NCI-H1092 (cell line): ENCODE measurements at places on chromosomes 1 and 21.

DNA sequence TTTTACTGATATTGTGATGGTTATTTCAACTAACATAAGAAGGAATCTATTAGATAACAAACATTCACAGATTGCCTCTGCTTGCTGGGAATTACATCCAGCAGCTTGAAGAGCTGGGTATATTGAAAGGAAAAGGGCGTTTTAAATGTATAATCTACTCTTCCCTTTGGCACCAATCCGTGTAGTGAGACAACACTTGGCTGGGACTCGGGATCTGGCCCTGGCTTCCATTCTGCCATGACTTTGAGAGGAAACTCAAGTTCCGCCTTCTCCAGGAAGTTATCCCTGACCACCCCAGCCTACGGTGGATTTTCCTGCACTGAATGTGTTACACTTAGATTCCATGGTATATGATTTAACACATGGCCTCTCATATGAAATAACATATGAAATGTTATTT is 86.9 kb upstream of the UBE2U start:
- DNase-seq: no peak

DNA sequence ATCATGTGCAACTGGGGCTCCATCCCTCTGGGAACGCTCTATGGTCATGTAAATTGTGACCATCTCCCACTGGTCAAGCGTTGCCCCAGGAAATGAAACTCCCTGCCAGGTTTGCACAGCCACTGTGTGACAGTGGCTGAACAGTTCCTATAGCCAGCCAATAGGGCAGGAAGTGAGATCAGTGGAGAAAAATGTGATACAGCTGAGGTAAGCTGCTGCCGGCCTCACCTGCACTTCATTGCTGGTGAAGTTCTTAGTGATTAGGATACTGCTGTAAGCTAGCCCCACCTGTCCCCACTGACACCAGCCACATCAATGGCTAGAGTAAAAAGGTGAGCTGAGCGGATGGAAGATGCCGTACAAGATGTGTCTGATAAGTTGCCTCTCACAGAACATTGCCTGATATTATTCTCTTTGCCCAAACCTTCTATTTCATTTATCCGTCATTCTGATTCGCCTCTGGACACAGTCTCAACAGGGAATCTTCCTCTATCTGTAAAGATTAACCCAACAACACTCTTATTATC is 38.4 kb upstream of the CDC42BPA start:
- DNase-seq: no peak

DNA sequence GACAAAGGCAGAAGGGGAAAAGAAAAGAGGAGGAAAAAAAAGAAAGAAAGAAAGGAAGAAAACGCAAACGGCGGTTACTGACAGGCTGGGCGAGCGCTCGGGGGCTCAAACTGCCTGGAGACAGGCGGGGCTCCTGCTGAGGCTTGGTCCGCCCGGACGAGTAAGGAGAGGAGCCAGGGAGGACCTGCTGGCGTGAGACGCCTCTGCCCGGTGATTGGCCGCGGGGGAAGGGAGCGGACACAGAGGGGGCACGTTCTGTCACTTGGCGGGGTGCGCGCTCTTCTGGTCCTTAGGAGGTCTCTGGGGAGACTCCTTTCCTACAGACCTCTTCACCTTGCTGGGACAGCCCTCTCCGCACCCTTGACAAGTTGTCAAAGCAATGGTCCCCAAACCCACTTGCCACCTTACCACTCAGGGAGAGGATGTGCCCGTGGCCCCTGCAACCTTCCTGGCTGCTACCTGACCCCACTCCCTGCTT is 791 bp upstream of the PIK3R3 start:
- peak; percentile 91 for DNase-seq

DNA sequence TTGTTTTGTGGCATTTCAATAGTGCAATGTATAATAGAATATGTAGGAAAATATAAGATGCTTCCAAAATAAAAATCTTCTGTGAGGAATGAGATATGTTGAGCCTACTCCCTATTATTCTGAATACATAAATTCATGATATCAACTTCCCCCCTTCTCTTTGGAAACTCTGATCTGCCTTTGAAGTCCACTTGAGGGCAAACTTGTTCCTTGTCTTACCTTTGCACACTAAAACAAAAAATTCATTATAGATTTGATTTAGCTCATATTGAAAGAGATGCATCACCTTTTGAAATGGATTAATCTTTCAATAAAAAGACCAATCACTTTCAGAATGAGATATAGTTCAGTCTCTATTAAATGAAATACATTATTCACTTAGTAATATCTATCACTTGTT is 580.7 kb upstream of the ADGRL4 start:
- DNase-seq: no peak

GRCh38 chr1:248783367-248783766 is 27.8 kb upstream of the LYPD8 start:
- no peak for DNase-seq

- DNase-seq: no peak
These were observed 33.3 kb downstream of the PIK3CD start for GRCh38 chr1:9684801-9685200.

GRCh38 chr1:25806418-25806817 is 6.4 kb downstream of the SELENON start:
- no peak for DNase-seq

DNA sequence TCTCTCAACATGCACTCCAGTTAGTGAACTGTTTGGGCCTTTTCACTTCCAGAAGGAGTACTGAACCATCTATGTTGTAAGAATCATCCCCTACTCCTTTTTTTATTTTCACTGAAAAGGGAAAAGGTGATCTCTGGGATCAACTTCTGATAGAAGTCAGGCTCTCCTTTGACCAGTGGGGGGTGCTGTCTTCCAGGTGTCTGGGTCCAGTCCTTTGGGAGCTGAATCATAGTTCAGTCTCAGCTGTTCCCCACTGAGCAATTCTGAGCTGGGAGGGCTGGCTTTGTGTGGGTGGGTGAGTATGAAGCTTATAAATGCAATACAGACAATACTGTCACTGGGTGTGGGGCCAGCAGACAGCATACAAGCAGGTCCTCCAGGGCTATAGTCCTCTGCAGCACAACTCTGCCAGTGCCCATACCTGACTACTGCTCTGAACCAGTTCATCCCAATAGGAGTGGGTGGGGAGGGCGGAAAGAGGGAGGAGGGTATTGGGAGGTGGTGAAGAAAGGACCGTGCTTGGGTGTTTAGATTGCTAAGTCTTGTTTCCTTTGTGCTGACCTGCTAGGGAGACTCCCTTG is 12.5 kb upstream of the SARS1 start:
- DNase-seq: no peak

DNA sequence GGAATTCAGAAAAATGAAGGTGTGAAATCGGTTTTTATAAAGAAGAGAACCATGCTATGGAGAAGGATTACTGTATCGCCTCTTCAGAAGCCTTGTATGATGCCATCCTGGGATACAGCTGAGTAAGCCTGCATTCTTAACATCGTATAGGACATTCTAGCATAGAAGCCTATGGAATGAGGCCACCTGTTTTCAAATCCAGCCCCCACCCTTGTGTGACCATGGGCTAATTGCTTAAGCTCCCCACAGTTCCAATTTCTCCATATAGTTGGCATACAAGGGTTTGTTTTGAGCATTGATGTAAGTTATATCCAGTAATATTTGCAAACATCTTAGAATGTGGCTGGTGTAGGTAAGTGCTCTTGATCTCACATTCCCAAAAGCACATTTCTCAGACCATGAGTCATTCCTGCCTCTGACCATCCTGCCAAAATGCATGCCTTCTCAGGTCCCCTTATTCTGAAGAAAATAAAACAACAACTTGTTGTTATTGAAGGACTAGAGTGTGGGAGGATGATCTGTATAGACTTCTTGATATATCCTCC is 1.5 kb downstream of the OR14A2 start:
- DNase-seq: no peak

DNA sequence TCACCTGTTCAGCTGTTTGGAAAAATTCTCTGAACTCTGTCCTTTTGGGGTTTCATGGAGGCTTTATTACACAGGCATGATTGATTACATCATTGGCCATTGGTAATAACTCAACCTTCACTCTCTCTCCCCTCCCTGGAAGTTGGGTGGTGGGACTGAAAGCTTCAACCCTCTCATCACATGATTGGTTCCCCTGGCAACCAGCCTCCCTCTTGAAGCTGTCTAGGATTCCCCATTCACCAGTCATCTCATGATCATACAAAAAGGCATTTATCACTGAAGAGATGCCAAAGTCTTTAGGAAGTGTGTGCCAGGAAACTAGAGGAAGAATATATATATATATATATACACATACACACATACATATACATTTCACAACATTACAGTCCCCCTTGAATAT is 228.5 kb downstream of the ZNF326 start:
- DNase-seq: no peak

DNA sequence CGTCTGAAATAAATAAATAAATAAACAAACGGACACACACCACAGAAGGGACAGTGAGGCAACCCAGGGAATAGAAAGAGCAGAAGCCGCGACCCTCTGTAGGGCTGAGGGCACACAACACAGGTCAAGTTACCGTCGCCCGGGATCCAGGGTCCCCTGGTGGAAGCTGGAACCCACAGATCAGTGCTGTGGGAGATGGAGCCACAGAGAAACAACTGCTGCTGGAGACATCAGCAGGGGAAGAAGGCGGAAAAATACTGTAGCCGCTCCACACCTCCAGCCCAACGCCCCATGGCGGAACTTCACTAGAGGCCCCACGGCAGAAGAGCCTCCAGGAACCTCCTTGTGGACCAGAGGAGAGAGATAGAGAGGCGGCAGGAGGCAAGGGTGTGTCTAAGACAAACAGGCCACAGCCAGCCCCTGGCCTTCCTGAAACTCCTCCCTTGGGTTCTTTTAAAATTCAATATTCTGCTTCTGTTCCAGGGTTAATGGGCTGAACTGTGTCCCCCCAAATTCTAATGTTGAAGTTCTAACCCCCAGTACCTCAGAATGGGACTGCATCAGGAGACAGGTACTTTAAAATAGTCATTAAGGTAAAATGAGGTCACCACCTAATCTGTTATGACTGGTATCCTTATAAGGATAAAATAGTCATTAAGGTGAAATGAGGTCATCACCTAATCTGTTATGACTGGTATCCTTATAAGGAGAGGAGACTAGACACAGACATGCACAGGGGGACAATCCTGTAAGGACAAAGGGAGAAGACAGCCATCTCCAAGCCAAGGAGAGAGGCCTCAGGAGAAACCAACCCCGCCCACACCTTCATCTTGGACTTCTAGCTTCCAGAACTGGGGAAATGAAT is 7.7 kb upstream of the HLCS start:
- no peak for DNase-seq

DNA sequence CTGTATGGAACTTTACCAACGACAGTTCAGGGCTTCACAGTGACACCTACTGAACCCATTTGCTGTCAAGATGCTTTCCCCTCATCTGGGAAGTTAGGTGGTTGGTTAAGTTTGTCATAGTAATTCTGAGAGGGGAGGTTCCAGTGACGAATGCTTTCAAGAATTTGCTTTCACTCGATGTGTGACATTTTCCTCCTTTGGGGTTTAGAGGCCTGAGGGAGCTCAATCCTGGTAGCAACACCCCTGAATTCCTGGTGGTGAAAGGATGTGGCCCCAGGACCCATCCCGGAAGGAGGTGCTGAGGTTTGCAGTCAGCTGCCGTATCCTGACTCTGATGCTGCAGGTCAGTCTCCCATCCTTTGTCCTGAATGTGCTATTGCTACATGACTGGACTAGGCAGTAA is 2.8 kb downstream of the PIGV start:
- DNase-seq: no peak

- no peak for DNase-seq
These were observed 13.8 kb downstream of the EPHX4 start for GRCh38 chr1:92043621-92044020.

- no peak for DNase-seq
These were observed 294.5 kb downstream of the VAV3 start for GRCh38 chr1:107670397-107671040.

DNA sequence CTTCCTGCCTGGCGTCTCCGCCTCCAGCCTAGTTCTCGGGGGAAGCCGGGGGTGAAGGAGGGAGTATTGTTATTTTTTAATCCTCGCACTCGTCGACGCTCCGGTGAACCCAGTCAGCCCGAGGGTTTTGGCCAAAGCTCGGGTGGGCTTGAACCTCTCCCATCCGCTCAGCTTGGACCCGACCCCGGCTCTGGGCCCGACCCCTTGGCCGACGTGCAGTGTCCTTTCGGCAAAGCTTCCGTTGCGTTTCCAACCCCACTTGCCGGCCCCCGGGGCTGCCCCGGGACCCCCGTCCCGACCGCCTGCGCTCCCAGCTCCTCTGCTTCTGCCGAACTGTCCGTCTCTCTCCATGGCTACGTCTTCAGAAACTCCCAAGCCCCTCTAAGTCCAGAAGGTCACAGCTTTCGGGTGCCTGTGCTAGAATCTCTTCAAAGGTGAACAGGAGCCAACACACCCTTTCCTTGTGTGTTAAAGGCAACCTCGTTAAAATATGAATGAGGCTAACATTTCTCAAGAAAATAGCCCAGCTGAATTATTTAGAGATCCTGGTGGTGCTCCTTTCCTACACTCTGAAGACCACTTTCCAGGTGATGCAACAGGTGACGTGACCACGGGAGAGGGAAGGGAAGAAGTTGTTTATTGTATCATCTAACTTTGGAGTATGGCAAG is 647 bp downstream of the DESI2 start:
- DNase-seq: no peak

DNA sequence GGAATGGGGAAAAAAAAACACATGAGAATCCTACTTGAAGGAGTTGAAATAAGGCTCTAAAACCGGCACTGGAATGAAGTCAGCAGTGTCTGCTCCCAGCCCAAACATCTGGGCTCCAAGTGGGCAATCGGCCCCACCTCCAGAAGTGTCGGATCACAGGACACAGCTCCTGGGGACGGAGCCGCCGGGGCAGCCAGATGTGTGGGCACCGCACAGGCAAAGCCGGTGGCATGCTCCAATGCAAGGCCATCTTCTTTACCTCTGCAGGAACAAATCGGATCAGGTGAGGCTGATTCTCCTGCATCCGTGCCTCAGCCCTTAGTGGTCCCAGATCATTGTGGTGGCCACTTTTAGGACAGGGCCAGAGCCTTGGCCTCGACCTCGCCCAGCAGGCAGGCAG is 156.7 kb downstream of the PRDM16 start:
- DNase-seq: no peak

GRCh38 chr1:73604211-73604610 is 593.8 kb downstream of the LRRIQ3 start:
- DNase-seq: no peak

DNA sequence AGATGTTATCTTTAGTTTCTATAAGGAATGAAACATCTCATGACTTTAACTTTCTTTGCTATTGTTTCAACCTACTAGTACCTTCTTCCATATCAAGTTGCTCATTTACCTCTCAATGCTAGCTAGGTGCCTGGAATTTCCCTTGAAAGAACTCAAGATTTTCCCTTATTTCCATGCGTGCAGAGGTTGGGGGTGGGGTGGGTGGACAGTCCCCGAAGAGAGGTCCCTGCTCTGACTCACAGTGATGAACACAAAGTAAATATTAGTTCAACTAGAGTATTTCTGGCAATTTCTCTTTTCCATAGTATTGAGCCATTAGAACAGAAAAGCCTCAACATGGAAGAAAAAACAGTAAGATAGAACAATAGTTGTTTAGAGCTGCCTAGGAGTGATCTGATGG is 239.0 kb upstream of the ZP4 start:
- DNase-seq: no peak

- no peak for DNase-seq
These were observed 737.1 kb downstream of the PTPRU start for GRCh38 chr1:29973406-29973805.
